ENCODE measurements at places on chromosomes 7 and 10.

GRCh38 chr10:129645487-129645886 lies 178.4 kb downstream of the MGMT start:
- DNase-seq, result no peak

GRCh38 chr10:118963933-118964332 lies 65.6 kb upstream of the NANOS1 start:
- no peak for DNase-seq

- DNase-seq, result no peak
Observed at GRCh38 chr10:69750725-69751124, 51.0 kb upstream of the COL13A1 start.

DNA sequence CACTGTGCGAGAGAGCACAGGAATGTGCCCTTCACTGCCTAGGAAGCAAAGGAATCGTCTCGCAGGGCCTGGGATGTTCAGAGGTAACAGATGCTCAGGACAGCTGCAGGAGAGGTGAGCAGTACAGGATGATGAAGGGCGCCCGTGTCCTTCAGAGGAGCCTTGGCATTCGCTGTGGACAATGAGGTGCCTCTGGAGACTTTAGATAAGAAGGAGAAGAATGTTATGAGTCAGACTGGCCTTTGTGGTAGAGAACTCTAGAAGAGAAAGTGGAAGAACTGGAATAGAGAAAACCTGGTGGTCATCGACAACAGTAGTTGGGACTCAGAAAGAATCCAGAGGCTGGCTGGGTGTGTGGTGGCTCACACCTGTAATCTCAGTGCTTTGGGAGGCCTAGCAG lies 64.4 kb upstream of the LEP start:
- DNase-seq, result no peak

GRCh38 chr10:100570506-100570905 lies 34.8 kb downstream of the HIF1AN start:
- DNase-seq, result no peak

DNA sequence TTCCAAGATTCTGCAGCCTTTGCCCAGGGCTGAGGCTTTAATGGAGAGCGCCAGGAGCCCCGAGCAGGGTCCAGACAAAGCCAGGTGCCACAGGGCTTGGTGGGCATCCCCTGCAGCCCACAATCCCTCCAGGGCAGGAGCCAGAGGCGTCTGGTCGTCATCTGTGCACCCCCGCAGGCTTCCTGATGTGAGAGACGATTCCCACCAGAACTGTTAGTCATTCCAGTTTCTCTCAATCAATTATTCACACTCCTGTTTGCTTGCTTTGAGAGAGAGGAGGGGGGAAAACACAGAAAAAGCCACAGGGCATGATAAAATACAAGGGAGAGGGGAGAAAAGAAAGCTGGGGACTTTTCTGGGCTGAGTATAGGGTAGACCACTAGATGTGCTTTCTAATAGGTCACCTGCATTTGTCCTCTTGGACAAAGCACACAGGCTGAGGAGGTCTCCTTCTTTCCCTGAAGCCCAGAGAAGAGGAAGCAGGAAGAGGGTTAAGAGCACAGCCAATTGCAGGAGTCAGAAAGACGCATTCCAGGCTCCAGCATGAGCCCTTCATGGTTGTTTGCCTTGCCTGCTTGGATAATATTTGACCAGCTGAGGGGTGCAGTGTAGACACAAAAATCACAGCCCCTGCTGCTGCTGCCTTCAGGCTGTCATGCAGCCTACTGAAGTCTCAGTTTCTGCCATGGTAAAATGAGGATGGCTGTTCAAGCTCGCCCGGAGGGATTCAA lies 194.4 kb downstream of the PLXNA4 start:
- DNase-seq, result no peak

DNA sequence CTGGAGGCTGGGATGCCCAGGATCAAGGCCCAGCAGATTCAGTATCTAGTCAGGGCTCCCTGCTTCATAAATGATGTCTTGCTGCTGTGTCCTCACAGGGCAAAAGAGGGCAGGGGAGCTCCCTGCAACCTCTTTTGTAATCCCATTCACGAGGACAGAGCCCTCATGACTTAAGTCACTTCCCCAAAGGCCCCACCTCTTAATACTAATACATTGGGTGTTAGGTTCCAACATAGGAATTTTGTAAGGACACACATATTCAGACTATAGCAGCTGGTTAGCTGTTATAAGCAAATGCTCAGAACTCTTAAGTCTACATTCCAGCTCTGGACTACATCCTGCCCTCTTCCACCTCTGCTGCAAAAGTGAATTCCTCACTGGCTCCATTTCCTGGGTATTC lies 63.0 kb downstream of the VOPP1 start:
- no peak for DNase-seq

GRCh38 chr7:2927592-2927991 lies 83.5 kb upstream of the GNA12 start:
- no peak for DNase-seq

GRCh38 chr10:82477776-82478175 lies 602.8 kb downstream of the NRG3 start:
- no peak for DNase-seq

DNA sequence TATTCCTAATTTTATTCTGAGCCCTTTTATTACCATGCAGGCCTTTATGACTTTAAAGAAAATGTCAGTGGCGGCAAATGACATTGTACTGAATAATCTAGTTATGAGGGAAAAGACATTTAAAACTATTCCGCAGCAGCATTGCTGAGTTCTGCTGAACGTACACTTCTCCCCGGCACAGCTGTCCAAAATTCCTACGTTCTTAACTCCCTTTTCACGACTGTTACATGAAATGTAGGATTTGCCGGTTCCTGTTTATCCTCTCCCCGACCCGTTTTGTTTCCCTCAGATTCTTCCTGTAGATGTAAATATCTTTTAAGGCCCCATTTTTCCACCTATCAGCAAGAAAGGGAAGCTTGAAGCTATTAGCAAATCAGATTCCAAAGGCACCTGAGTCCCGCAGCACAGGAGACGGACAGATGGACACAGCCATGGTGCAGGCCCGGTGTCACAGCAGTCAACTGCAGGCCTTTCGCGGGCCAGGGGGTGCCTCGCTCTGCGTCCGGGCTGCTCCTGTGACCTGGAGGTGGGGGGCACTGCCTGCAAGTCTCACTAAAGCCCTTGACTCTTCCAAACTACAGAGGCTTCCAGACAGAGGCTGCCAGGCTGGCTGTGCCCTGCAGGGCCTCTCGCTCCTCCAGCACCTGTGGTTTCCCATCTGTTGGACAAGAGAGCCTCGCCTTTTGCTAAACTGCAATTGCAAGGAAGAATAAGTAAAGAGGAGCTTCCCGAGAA lies 485.0 kb upstream of the MGMT start:
- no peak for DNase-seq

GRCh38 chr10:13809427-13809826 lies 222.7 kb downstream of the PRPF18 start:
- no peak for DNase-seq

- no peak for DNase-seq
Observed at GRCh38 chr7:33706771-33707200, 198.6 kb upstream of the BMPER start.

DNA sequence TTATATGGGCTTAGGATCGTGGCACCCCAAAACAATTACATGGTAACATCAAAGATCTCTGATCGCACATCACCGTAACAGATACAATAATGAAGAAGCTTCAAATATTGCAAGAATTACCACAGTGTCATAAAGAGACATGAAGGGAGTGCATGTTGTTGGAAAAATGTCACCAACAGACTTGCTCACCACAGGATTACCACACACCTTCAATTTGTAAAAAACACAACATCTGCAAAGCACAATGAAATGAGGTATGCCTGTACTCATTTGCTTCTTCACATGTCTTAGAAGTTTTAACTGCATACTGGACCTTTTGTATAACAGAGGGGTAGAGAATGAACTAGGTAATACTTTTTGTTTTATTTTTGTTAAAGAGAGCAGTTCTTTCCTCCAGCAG lies 96.6 kb downstream of the TPST1 start:
- DNase-seq, result no peak

- no peak for DNase-seq
Observed at GRCh38 chr7:30406664-30407425, 71.7 kb downstream of the NOD1 start.

DNA sequence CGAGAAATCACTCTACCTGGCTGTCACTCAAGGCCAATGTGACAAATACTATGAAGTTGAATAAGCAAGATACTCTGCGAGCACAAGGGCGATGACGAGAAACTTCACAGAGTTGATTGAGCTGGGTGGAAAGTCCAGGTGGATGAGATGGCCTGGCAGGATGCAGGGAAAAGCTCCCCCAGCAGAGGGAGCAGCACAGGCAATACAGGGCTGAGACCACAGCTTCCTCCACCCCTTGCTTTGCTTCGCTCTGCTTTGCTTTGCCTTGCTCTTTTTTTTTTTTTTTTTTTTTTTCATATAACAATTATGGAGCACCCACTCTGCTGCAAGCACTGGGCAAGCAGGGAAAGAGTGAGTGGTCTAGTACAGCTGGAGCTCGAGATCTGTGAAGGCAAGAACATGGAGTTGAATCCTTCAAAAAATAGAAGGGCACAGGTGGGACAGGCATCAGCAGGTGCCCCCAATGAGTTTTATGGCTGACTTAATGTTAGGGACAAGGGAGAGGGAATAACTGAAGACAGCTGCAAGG lies 88.3 kb downstream of the CABCOCO1 start:
- peak; percentile 12 for DNase-seq

- no peak for DNase-seq
Observed at GRCh38 chr7:98565103-98565502, 52.0 kb upstream of the NPTX2 start.

GRCh38 chr10:59741048-59741447 lies 12.2 kb downstream of the MRLN start:
- DNase-seq, result no peak

DNA sequence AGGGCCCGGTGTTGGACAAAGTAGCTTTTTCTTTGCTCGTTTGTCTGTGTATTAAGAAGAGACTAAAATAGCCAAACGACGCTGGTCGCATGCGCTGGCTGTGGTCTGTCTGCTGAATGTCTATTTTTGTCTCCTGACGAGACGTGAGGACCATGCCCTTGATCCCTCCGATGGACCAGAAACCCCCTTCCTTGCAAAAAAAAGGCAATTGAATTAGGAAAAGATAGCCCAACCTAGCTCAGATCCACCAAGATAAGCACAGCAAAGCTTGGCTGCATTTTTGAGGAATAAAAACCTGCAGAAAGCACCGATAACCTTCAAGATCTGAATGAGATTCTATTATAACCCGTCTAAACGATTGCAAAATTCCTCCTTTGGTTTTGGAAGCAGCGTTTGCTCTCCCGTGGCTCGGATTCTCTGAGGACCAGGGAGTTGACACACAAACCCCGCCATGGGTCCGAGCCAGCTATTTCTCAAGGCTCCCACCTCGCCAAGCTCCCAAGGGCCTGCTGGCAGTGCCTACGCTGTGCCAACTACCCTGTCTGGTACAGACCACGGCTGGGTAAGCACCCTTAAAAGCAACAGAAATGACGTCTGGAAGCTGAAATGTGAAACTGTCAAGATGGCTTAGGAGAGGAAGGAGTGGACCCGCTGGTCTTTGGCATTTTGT lies 17.7 kb upstream of the TTYH3 start:
- no peak for DNase-seq

DNA sequence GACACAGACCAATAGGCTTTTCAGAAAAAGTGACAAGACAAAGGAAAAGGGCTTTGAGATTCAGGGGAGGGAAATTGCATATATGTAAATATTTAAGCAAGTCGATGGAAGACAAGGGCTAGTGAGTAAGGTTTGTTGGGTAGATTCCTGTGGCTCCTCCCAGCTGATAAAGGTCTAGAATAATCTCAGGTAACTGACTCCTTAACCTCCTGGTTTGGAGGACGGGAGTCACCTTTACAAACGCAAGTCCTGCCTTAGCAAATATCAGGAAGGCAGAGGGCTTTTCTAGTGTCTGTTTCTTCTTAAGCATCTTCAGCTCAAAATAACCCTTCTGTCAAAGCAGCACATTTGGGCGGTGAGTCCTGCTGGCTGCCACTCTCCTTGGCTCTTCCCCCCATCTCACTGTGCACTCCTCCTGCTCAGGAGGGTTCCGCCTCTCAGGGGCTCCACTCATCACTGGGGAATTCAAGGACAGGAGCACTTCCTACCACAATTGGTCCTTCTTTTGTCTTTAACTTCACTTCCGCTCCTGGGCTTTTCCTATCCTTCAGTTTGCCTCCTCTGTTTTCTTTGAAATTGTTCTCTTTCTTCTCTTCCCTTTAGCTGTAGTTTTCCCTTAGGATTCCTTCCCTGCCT lies 496.3 kb upstream of the KLF6 start:
- DNase-seq, result no peak

DNA sequence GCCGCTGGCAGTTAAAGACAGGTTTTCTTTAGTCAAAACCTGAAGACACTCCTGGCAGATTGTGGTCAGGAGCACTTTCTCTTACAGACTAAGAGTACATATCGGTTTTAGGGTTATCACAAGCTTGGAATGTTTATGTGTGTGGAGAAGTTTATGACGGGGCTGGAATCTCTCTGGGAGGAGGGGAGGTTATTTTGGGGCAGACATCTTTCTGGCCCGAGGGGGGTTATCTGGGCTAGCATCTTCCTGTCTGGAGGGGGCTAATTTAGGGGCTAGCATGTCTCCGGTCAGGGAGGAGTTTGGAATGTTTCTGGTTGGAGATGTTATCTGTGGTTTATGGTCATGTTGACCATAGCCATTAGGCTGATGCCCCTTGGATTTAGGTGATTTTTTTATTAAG lies 141.2 kb upstream of the KIF5B start:
- no peak for DNase-seq

DNA sequence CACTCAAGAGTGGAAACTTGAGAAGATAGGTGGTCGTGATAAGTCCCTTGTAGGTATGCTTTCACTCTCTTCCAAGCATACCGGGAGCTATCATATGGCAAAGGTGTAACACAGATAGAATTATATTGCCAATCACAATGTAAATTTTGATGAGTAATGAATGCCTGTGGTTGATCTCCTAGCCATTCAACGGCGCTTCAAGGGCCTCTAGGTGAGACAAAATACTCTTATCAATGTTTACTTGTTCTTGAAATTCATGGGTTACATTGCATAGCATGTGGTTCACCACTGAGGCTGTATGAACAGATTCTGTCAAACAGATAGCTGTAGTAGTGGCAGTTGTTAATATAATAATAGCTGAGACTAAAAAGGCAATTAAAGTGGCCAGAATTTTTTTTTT lies 82.4 kb downstream of the THSD7A start:
- no peak for DNase-seq

DNA sequence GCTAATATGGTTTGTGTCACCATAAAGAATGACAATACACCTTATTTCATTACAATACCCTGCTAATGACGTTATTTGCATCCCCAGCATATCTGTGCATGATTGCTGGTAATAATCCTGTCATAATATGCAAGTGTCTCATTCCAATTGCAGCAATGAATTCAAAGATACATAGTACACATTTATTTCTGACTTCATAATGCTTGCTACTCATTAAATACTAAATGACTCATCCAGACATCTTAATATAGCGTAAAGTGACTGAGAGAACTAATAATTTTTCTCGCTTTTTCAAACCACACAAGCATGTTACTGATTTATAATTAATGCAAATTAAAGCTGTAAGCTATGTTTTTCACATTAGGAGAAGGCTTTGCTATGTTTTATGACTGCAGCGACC lies 234.7 kb upstream of the MDFIC start:
- DNase-seq, result no peak
